ENCODE measurements at places on chromosomes 2 and 18.

GRCh38 chr18:49169037-49169521 is 218.3 kb upstream of the SMAD7 start:
- DNase-seq: no peak

DNA sequence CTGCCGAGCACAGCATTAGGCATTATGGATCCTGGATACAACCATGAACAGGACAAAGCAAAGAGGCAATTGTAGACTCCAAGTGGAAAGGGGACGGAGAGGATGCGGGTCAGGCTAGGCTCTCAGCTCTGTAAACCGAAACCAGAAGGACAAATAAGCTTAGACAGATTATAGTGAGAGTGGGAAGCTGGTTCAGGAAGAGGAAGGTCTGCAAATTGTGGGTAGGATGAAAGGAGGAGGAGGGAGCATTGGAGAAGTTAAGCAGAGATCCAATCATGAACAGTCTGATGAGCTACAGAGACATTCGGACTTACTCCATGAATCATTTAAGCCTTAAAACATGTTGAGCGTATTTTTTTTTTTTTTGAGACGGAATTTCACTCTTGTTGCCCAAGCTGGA is 3.0 kb downstream of the MSH6 start:
- no peak for DNase-seq

DNA sequence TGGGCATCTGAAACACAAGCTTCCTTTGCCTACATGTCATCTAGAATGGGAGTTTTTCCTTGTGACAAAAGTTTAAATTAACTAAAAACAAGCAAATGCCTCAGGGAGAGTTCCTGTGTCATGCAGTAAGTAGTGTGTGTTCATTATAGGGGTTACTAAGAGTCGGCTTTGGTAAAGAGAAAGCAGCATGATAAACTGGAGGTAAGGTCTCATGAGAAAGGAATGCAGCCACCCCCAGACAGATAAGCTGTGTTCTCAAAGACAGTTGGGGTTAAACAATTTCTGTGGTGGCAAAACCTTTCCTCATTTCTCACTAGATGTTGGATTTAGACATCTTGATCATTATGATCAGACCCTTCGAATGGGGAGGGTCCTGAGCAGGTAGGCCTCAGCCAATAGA is 129.7 kb downstream of the MAP4K4 start:
- DNase-seq: peak; percentile 98

DNA sequence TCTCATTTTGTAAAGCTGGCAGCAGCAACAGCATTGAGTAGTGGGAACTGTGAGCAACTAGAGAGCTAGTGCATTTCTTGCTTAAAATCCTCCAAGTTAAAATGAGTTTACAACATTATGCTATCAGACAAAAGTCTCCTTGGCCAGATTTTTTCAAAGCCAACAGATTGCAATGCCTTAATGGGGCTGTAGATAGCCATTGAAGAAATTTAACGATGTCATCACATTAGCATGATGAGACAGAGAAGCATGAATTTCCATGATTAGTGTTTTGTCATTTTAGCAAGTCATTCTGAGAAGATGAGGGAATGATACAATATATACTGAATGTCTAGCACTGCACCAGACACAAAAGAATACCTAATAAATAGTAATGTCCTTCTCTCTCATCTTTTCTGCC is 307.5 kb upstream of the REG3G start:
- DNase-seq: peak; percentile 6

GRCh38 chr2:10875126-10875525 is 36.6 kb upstream of the KCNF1 start:
- no peak for DNase-seq

DNA sequence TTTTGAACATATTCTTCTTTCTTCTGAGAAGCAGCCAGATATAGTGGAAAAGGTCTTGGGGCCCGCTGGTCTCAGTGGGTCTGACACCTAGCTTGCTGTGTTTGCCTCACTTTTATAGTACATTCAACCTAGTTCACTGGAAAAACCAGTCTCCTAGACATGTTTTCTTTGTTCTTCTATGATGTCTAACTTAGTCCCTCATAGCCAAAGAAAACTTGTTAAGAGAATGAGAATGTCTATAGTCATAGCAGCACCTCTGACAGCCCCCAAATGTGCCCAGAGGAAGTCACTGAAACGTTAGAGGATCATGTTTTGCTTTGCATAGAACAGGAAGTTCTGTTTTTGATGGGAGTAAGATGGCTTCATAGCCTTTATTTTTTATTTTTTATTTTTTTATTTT is 40.3 kb downstream of the TNFRSF11A start:
- DNase-seq: no peak

GRCh38 chr2:116264872-116265271 is 1549.6 kb upstream of the DDX18 start:
- DNase-seq: no peak

DNA sequence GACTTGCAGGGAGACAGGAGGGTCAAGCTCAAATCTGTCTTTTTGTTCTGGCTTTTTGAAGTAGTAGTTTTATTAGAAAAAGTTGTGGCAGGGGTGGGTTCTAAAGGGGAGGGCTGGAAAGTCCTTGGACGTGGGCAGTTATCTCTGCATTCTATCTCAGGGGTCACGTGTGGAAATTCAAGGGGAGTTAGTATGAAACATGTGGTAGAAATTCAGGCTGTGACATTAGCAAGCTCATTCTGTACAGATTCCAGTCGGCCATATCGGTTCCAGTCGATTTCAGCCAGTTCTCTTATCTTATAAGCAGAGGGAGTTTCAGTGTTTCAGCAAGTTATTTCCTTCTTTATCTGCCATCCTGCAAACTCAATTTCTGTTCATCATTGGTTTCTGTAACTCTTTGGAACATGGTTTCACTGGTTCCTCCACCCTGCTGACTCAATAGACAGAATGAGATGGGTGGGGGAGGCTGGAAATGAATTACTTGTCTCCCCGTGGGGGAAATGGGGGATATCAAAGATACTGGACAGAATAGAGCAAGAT is 53.0 kb downstream of the RAB27B start:
- no peak for DNase-seq

GRCh38 chr18:37299471-37300304 is 265.9 kb downstream of the CELF4 start:
- peak; percentile 97 for DNase-seq

DNA sequence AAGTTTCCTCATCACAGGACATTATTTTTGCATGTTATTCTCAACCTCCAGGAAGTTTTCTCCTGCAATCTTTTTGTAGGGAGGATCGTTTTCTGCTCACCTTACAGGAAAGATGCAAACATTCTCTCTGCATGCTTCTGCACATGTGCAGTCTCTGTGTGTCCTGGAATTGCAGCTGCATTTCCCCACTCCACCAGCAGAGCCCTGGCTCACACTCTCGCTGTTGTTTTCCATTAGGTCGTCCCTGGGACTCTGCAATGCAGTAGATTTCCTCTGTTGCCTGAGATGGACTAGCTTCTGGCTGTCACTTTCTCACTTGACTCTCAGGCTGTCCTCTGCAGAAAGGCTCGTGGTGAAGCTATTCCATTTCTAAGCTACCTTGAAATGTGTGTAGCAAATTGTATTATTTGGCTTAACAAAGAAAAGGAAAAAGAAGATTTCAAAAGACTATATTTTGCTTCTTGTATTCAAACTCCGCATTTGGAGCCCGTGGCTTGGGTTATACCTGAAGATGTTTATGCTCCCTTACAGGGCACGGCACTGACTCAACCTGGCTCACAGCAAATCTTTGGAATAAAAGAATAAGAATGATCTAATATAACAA is 346.7 kb downstream of the RAD51AP2 start:
- peak; percentile 39 for DNase-seq

DNA sequence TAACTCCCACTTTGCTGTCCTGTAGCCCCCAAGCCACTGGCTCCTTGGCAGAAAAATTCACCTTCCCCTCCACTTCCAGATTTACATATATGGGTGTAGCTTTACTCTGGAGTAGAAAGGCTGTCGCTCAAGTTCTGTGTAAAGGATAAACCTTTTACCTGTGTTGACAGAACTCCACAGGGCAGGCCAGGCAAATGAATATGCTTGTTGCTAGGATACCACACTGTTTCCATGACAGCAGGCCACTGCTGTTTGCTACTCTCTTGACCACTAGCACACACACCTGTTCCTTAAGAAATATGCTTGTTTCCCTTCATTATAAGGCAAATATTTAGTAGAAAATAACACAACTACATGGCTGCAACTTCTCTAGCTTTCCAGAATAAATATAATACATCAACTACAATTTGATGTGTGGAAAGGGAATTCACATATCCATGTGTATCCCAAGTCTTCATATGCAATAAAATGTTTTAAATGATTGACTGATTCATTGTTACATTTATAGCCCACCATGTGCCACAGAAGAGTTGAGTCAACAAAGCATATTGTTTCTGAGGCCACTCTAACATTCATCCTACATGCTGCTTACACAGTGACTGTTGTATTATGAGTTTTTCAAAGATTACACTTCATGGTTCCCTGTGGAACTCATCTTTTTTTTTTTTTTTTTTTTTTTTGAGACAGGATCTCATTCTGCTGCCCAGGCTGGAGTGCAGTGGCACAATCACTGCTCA is 56.2 kb upstream of the ROCK1 start:
- DNase-seq: no peak

- DNase-seq: no peak
Observed at GRCh38 chr2:52465287-52465686, 1302.3 kb upstream of the CHAC2 start.

DNA sequence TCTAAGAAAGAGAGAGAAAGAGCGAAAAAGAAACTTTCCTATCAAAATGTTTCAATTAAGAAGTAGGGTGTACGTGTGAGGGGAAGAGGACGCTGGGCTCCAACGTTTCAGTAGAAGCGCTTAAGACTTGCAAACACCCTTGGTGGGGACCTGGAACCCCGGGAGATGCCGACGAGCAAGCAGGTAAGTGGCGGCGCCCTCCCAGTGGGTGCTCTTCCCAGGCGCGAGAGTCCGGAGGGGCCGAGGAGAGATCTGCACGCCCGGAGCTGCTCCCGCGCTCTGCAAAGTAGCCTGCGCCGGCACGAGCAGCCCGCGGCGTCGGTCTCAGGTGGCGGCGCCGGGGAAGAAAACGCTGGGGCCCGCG is 678 bp upstream of the OTX1 start:
- DNase-seq: no peak

DNA sequence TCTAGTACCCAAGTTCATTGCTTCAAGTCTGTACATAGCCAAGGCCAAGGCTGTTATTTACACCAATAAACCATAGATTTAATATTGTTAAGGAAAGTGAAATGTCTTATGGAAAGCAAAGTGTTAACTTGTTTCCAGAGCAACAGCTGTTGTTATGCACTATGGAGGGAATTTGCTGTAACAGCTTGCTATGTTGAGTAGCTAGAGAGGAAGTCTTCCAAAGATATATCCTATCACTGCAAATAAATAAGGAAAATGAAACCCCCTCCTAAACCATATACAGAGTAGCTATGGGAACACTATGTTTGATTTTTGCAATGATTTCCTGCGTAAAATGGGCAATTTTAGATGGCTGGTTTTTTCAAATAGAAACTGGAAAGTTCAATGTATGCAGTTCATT is 21.1 kb downstream of the TMEM182 start:
- no peak for DNase-seq

GRCh38 chr2:228180181-228181097 is 1.0 kb downstream of the SPHKAP start:
- no peak for DNase-seq

DNA sequence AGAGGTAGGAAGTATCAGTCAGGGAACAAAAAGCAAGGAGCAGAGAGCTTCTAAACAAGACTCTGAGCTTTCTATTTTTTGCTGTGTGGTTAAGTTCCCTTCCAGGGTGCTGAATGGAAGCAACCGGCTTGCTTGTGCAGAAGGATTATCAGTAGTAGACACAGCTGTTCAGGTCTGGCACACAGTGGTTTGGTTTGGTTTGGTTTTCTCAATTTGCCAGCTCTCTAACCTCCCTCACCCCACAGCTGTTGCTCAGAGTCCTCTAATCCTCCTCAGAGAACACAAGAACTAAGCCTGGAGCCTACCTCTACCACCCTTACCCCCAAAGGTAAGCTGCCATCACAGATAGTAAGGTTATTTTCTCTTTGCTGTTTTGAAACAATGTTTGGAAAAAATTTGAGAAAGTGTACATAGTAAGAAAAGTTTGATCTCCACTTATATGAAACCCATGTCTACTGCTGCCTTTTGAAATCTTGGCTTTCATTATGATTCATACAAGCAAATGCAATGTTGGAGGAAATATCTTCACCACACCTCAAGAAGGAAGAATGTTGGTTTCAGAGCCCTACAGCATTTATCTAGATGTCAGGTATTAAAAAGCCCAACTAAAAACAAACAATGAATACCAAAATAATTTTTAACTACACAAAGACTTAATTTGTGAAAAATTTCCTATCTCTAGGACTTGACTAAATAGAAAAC is 255.3 kb downstream of the NR4A2 start:
- no peak for DNase-seq

DNA sequence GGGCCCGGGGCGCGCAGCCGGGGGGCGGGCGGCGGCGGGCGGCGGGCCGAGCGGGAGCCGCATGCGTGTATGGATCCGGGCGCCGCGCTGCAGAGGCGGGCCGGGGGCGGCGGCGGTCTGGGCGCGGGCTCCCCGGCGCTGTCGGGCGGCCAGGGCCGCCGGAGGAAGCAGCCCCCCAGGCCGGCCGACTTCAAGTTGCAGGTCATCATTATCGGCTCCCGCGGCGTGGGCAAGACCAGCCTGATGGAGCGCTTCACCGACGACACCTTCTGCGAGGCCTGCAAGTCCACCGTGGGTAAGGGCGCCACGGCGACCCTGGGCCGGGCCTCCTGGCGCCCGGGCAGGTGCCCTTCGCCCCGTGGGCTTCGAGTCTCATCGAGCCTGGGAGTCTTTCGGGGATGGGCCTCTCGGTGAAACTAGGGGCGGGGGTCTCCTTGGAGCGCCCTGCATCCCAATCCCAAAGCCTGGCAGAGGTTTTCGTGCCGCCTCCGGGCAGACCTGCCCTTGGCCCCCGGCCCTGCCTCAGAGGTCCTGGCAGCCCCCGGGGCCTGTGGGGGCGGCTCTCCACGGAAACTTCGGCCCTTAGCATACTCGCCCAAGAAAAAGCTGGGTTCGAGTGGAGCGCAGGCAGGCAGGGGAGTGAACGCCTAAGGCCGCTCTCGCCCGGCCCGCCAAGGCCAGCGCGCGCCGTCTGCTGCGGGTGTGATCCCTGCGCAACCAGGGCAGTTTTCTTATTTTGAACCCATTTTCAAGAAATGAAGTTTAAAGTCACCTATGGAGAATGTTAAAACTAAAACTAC is 622 bp downstream of the RAB12 start:
- no peak for DNase-seq

- no peak for DNase-seq
Observed at GRCh38 chr2:68216454-68217310, 35.6 kb downstream of the PPP3R1 start.

- DNase-seq: no peak
Observed at GRCh38 chr2:118925981-118926380, 16.0 kb upstream of the MARCO start.

DNA sequence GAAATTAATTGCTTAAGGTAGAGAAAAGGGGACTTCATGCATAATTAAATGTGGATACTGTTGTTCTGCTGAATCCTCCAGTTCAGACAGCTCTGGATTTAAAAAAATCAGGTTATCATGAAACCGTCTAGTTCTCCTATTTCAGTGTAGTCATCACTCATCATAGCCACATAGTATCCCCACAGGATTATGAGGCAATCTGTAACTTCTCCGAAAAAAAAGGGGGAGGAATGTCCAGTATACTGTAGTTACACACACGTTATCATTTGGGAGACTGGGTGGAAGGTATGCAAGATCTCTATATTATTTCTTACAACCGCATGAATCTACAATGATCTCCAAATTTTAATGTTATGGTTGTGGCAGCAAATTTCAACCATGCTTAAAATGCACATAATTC is 114.0 kb downstream of the HIBCH start:
- peak; percentile 31 for DNase-seq

Data from fibroblast of lung (primary cell).